Cortex of kidney (tissue), 1 donor: ENCODE measurements at places on chromosomes 4 and X.

GRCh38 chr4:24979554-24979953, 51.2 kb downstream of the LGI2 start:
- no peak for DNase-seq

- no peak for DNase-seq
Observed at GRCh38 chr4:140069066-140069465, 84.9 kb downstream of the MAML3 start.

DNA sequence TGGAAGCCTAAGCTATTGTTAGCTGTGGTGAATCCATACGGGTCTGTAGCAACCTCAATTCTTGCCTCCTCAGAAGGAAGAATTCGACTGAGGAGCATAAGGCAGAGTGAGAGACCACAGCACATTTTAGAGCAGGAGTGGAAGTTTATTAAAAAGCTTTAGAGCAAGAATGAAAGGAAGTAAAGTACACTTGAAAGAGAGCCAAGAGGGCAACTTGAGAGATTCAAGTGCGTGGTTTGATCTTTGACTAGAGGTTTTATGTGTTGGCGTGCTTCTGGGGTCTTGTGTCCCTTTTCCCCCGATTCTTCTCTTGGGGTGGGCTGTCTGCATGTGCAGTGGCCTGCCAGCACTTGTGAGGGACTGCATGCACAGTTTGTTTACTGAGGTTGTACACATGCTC, 880.6 kb upstream of the INTU start:
- no peak for DNase-seq

GRCh38 chrX:100586747-100587146, 2.0 kb downstream of the TNMD start:
- DNase-seq = no peak

GRCh38 chrX:14084466-14084865, 54.8 kb upstream of the GEMIN8 start:
- no peak for DNase-seq

GRCh38 chrX:85941275-85941674, 106.1 kb downstream of the CHM start:
- no peak for DNase-seq

GRCh38 chrX:129792586-129793291, 13.0 kb downstream of the SASH3 start:
- DNase-seq = no peak
